ENCODE measurements at places on chromosomes 1 and 21. TPM values are rescaled to one million over a fixed set of nuclear protein-coding genes. Genes with fewer than 3 reads are reported as not detected.

DNA sequence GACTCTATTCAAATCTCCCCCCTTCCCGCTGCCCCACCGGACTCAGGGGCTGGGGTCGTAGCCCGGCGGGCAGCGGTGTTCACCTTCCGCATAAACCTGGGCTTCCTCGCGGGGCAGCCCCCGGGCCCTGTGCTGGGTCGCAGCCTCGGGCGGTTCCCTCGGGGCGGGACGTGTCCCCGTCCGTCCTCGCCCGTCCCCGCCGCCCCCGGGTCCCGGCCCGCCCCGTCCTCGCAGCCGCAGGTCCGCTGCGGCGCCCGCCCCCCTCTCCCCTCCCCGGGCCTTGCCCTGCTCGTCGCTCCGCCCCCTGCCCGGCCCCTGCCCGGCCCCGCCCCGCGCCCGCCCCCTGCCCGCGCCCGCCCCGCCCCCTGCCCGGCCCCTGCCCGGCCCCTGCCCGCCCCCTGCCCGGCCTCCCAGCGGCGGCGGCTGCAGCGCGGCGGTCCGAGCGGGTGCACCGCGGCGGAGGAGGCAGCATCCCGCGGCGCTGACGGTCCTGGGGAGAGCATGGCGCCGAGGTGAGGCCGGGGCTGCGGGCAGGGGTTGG is at the start of gene COL18A1:
Gene COL18A1 (plus strand): TSS at position 436 of the 541 bp plus-strand sequence. CDS start 66 bp downstream, at position 502.
- DNase-seq = no peak

DNA sequence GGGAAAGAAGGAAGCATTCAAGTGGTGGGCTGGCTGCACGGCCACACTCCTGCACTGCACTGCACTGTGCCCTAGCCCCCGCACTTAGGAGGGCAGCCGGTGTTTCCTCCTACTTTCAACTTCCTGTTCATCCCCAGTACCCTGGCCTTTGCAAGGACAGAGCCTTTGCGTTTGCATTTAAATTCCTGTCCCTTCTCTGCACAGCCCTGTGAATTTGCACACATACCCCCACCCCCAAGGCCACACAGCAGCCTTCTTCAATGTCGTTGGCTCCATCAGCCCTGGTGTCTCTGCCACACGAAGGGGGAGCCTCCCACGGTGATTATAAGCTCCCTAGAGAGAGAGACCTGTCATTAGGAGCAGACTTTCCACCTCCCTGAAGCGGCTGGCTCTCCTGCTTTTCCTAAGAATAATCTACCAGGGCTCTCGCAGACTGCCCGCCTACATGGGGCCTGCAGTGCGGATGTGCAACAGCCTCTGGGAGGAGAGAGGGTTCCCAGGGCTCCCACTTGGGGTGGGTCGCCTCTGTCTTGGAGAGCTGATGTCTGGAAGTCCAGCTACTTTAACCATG is 13.2 kb upstream of the SLC45A3 start:
- DNase-seq = no peak

DNA sequence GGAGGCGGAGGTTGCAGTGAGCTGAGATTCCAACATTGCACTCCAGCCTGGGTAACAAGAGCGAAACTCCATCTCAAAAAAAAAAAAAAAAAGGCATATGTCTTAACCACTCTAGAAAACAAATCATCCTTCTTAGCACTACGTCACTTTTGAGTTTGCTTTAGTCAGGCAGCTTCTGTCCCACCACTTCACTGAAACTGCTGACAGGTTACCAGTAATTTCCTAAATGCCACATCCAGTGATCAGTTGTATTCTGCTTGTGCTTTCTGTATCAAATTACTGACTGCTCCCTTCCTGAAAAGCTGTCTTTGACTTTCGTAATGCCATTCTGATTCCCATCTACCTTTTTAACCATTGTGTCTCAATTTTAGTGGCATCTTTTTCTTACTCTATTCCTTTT is 21.7 kb downstream of the RCOR3 start:
- no peak for DNase-seq

- no peak for DNase-seq
Measured at GRCh38 chr1:51242546-51242945, 6.5 kb downstream of the RNF11 start.

- DNase-seq = no peak
Measured at GRCh38 chr21:27314131-27314530, 347.2 kb upstream of the ADAMTS5 start.

GRCh38 chr1:101013776-101014175 is 11.8 kb downstream of the DPH5 start:
- no peak for DNase-seq

DNA sequence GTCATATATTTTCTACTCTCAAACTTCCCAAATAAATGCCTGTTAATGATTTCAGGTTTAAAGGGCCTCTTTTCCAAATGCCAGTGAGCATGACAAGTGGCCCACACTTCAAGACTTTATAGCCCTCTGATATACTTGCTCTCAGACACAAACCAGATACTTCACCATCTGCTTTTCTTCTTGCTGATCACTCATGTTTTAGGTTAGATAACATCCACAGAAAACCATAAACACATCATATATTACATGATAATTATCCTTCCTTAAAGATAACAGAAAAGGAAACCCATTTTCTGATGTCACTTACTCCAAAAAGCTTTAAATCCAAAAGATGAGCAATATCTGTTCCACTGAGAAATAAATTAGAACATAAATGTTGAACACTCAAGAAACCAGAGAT is 723.5 kb downstream of the LTN1 start:
- DNase-seq = no peak

DNA sequence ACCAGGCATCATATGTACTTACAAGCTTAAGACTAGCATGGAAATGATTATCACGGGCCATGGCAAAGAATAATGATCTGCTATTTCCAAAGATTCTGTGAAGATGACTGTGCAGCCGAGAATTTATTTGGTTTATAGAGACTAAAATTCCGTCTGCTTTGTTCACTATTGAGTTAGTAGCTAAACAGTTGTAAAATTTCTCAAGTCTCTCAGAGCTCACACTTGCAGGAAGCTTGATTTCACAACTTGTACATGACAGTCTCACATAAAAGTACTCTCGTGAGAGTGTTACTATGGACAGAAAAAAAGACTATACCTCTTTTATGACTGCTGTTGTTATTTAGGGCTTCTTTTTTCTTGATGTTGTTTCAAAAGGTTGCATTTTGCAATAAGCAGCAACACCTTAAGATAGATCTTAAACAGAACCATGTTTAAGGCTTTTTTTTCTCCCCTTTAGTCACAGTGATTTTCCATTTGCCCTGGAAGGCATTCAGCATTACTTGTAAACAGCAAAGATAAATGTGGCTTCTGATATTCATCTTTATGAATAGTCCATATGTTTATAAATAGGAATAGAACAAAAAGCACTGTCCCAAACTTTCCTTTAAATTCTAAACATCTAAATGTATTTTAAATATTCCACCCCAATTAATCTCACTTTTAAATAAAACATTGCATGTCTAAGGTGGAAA is 24.8 kb downstream of the ST6GALNAC5 start:
- no peak for DNase-seq

DNA sequence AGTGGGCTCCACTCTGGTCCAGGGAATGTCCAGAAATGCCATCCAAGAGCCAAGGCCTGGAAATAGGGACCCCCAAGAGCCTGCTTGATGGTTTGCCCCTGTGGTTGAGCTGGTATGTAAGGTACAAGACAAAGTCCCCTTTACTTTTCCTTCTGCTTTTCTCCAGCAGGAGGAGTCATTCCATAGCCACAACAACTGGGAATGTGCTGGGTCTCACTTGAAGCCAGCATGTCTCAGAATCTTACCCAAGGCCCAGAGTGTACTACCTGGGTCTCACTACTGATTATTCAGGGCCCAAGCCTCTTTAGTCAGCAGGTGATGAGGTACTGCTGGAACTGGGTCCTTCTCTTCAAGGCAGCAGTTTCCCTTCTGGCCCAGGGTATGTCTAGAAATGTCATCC is 62.1 kb upstream of the CD55 start:
- DNase-seq = no peak

GRCh38 chr1:171913385-171913784 is 72.1 kb downstream of the DNM3 start:
- no peak for DNase-seq

Gene CA6
- 0.54 TPM for total RNA-seq

Gene PGLYRP4
- not detected for total RNA-seq

GRCh38 chr1:164361927-164362326 is 197.1 kb upstream of the PBX1 start:
- DNase-seq = no peak

GRCh38 chr1:182122913-182123260 is 61.4 kb upstream of the ZNF648 start:
- DNase-seq = no peak

Gene FMO3
- total RNA-seq = not detected

GRCh38 chr1:232335261-232335660 is 294.7 kb downstream of the SIPA1L2 start:
- no peak for DNase-seq

- DNase-seq = no peak
Measured at GRCh38 chr1:10794724-10795275, 1.6 kb downstream of the CASZ1 start.

- DNase-seq = no peak
Measured at GRCh38 chr1:106637566-106637965, 418.9 kb upstream of the PRMT6 start.

GRCh38 chr1:182680901-182681567 is 3.4 kb downstream of the RGS8 start:
- DNase-seq = no peak

GRCh38 chr1:229159668-229160544 is 111.0 kb upstream of the RAB4A start:
- DNase-seq = no peak

- no peak for DNase-seq
Measured at GRCh38 chr1:72635719-72636118, 353.4 kb upstream of the NEGR1 start.

Gene BARHL2
- total RNA-seq = not detected

- no peak for DNase-seq
Measured at GRCh38 chr1:233668146-233668724, 54.3 kb downstream of the KCNK1 start.

DNA sequence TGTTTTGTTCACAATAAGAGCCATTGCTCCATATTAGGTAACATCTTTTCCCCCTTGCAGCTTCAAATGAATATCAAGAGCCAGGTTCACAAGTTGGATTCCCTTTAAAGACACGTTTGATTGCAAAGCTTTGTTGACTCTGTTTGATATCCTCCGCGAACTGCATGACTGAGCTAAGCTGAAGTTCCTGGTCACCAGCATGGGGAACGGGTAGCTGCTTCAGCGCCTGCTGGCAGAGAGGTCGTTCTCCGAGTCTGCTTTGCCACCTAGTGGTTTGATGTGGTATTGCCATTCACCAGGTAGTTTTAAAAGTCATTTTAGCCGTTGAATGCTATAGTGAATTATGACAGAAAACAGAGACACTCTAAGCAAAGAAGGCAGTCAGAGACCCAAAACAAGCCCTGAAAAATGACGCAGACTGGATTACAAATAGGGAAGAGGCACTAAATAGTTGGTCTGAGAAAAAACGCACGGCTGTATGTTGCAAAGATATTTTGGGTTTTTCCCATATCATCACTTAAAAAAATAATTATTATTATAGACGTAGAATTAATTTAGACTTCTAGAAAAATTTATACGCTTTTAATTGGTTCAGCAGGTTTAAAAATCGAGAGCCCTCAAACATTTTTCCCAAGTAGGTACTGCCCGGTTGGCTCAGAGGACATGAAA is 193.5 kb upstream of the FMN2 start:
- peak; percentile 76 for DNase-seq

DNA sequence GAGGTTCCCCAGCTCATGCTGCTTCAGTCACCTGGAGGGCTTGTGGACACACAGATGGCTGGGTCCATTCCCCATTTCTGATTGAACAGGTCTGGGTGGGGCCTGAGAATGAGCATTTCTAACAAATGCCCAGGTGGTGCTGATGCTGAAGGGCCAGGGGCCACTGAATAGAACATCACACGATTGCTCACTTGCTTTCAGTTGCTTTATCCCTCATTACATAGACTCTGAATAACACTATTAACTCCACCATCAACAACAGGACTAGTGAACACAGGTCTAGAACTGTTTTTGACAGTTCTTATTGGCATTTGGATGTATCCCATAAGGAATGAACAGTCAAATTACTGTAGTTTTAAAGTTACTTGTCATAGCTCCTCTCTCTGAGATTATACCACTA is 12.1 kb downstream of the TRAPPC10 start:
- DNase-seq = no peak

DNA sequence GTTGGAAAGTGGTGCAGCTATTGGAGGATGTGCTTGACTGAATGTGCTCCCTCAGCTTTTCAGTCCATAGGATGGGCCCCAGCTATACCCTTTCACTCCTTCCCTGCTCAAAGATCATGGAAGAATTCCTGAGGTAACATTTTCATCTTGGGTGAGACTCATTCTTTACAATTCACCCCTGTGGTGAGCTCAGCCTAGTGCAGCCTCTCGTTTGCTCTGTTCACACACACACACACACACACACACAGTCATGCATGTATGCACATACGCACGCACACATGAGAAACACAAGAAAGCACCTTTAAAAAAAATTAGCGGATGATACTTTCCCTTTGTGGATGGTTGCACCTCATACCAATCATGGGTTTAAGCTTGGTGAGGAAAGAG is 25.8 kb downstream of the CCN1 start:
- no peak for DNase-seq

DNA sequence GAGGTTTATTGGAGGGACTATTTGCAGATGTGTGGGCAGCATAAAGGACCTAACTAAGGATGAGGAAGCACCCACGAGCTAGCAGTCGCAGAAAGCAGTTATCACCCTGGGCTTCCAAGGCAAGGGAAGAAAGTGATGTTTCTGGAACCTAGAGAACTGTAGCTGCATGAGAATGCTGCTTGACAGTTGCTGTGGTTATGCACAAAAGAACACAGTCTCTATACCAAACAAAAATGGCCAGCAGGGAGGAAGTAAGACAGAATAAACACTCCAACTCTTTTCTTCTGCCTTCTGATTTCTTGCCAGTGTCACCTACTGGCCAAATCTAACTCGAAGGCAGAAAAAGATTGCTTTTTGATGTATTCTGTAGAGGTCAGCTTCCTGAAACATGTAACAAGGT is 190.2 kb downstream of the RASAL2 start:
- no peak for DNase-seq

- DNase-seq = no peak
Measured at GRCh38 chr1:36705629-36706028, 222.9 kb upstream of the CSF3R start.

Gene TMEM82
- not detected for total RNA-seq

- DNase-seq = no peak
Measured at GRCh38 chr1:3247521-3248121, 178.6 kb downstream of the PRDM16 start.
